ENCODE measurements at places on chromosomes 4 and X.

GRCh38 chr4:151458148-151458547 is 49.2 kb downstream of the FHIP1A start:
- no peak for DNase-seq

GRCh38 chrX:41563876-41564275 is 116.7 kb downstream of the NYX start:
- DNase-seq: no peak

- no peak for DNase-seq
These were observed 47.6 kb downstream of the THOC2 start for GRCh38 chrX:123685232-123685631.

- no peak for DNase-seq
These were observed 238.3 kb downstream of the DCLK2 start for GRCh38 chr4:150316332-150317205.

DNA sequence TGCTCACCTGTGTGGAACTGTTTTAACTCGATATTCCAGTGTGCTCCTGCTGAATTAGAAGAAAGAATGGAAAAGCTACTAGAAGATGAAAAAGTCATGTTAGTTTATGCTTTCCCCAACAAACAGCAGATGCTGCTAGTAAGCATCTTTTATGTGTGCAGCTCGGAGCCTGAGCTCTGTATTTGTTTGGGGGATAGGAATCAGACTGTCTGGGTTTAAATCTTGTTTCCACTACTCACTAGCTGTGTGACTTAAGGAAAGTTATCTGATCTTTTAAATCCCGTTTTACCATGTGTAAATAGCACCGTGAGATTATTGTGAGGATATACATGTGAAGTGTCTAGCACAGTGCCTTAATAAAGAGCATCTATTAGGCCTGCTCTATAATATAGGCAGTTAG is 24.0 kb upstream of the SPARCL1 start:
- DNase-seq: no peak

GRCh38 chr4:150447356-150447755 is 134.6 kb upstream of the MAB21L2 start:
- no peak for DNase-seq

GRCh38 chr4:525660-526059 is 26.6 kb downstream of the PIGG start:
- no peak for DNase-seq

DNA sequence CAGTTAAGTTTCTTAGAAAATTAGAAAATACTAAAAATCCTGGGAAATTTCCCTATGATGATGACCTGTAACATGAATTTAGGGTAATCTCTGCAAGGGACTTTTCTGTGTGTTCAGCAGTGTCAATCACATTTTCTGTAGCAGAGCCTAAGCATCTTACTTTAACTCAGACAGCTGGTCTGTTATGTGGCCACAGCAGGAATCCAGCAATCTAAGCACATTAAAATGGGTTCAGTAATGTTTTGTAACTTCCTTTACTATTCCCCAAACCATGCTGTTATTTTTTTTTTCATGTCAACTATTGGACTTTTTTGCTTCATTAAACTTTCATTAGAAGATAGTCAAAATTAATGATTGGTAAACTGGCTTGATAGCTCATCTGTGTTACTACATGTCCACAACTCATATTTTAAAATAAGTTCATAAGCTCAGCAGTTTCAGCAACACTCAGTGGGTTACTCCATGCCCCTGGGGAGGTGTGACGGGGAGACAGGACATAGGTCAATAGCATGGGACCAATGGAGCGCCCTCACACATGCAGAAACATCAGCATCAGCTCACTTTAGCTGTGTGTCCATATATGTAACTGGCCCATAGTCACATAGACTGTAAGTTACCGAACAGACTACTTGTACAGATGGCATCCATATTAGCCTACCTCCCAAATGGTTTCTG is 168.0 kb upstream of the PACRGL start:
- no peak for DNase-seq

DNA sequence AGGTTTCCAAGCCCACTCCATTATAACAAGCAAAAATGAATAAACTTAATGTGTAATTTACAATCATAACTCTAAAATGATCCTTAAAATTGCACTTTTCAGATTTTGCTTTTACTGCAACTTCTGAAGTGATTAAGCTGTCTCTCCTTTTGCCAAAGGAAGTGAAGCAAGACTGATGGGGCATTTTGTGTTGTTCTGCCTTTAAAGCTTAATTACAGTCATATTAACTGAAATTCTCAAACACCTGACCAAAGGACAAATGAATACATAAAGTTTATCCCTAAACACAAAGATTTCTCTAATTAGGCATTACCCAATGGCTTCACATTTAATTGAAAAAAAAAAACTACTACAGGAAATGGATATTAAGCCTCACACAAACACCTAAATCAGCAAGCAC is 101.8 kb downstream of the ATP11C start:
- no peak for DNase-seq

DNA sequence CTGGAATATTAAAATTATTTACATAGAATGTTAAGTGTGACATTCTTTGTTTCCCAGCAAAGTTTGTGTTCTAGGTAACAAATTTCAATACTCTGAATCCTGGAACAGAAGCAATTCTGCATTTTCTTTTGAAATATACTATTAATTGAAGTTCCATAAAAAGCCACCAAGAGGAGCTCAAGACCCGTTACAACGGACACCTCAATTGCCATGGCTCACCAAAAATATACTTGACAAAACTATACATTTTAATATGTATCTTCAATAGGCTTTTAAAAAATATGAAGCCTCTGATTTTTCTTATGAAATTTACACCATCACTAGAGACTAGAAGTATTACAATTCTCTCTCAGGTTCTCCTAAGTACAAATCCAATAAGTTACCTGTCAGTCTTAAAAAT is 111.4 kb downstream of the NYX start:
- DNase-seq: no peak

DNA sequence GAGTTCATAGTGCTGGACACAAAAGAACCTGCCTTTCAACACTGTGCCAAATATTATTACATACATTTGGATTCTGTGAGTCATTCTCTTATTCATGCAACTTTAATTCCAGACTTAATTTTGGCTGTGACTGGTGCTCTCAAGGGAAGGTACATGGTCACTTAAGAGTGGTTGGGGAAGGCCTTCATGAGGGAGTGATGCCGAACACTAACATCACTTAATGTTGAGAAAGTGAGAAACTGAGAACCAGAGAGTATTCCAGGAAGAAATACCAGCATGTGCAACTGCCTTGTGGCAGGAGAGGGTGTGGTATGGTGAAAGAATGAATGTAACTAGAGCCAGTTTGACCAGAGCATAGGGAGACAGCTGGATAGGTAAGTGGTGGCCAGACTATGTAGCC is 41.5 kb upstream of the FHDC1 start:
- DNase-seq: no peak

- no peak for DNase-seq
These were observed 504 bp upstream of the RBM3 start for GRCh38 chrX:48573690-48574269.

DNA sequence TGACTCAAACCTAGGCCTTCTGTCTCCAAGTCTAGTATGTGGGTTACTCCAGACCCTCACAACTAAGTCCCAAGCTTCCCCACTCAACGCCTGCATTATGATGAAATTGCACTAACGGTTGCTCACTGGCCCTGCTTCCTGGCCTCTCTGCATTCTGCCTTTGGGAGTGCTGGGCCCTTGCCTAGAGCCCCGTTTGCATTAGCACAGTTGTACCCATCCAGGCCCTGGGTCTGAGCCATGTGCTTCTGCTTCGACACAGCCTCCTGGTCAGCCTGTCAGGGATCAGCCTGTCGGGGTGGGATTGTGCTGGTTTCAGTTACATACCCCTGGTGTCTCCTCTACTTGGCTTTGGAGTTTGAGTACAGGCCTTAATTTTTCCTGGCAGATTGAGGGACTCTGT is 58.4 kb downstream of the DCUN1D4 start:
- DNase-seq: no peak

DNA sequence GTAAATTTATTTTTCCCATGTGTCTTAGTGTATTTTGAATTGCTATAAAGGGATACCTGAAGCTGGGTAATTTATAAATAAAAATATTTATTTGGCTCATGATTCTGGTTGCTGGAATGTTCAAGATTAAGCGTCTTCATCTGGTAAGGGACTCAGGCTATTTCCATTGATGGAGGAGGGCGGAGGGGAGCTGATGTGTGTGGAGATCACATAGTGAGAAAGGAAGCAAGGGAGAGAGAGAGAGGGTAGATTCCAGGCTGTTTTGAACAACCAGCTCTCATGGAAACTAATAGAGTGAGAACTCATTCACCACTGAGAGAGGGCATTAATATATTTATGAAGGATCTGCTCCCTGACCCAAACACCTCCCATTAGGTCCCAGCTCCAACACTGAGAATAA is 39.6 kb upstream of the ADGRL3 start:
- no peak for DNase-seq

GRCh38 chr4:183831683-183832082 is 73.4 kb upstream of the STOX2 start:
- DNase-seq: no peak

GRCh38 chr4:79199743-79200142 is 126.1 kb downstream of the NAA11 start:
- DNase-seq: no peak

DNA sequence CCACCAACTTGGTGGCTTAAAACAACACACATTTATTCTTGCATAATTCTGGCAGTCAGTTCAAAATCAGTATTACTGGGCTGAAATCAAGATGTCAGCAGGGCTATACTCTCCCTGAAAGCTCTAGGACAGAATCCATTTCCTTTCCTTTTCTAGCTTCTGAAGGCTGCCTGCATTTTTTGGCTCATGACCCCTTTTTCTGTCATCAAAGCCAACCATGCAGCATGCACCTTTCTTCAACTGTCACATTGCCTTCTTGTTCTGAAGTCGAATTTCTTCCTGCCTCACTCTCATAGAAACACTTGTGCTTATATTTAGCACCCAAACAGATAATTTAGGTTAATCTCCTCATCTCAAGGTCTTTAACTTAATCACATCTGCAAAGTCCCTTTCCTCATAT is 79.8 kb upstream of the PPP1R2C start:
- no peak for DNase-seq

- DNase-seq: no peak
These were observed 356.9 kb downstream of the RAB28 start for GRCh38 chr4:13126976-13127910.

DNA sequence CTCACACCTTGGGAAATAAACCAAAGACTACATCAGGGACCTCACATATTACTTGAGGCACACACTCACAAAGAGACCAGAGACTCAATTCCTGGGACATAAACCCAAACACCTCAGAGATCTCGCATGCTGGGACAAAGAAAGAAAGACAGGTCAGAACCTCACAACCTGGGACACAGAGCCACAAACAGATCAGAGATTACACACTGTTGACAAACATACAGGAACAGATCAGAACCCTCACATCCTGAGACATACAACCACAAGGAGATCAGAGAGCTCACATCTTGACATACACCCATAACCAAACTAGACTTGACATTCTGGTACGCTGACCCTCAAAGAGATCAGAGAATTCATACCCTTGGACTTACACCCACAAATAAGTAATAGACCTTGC is 17.3 kb downstream of the SUV39H1 start:
- DNase-seq: no peak

DNA sequence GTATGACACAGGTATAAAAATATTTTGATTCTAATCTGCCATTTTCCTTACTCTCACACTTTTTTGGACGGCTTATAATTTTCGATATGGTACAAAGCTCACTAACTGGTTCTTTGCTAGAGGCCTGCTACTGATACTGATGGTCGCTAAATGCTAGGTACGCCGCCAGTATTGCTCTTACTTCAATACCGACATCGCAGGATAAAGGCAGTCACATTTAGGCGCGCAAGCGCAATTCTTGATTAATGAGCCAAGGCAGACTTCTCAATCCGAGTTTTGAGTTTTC is 557 bp upstream of the USP38 start:
- no peak for DNase-seq

DNA sequence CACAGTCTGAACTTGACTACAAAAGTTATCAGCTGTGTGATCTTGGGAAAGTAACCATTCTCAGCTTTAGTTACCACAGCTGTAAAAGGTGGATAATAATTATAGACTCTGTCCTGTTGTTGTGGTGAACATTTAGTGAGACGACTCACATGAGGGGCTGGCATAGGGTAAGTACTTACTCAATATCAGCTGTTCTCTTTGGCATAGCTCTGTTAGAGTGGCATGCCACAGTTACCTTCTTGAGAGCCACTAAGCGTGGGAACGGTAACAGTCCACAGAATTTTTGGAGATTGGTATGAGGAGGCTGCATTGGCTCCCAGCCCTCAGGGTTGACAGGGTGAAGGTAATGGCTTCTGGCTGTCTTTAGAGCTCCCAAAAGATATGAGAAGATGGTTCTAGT is 13.2 kb upstream of the HAND2 start:
- DNase-seq: no peak

DNA sequence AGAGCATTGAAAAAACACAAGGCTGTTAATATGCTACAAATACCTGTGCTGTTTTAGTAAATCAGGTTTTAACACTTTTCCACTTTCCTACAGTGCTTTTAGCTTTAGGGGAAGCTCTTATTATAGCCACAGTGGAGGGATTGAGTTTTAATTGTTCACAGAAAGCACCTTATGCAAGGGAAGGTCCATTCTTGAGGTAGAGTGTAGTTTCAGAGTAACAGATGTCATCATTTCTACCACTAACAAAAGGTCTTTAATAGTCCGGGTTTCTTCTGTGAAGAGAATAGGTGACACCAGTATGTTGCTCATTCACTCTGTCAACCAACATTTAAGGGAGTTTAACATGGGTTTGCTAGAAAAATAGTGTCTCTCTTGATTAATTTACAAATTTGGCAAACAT is 104.4 kb downstream of the STIM2 start:
- DNase-seq: no peak

DNA sequence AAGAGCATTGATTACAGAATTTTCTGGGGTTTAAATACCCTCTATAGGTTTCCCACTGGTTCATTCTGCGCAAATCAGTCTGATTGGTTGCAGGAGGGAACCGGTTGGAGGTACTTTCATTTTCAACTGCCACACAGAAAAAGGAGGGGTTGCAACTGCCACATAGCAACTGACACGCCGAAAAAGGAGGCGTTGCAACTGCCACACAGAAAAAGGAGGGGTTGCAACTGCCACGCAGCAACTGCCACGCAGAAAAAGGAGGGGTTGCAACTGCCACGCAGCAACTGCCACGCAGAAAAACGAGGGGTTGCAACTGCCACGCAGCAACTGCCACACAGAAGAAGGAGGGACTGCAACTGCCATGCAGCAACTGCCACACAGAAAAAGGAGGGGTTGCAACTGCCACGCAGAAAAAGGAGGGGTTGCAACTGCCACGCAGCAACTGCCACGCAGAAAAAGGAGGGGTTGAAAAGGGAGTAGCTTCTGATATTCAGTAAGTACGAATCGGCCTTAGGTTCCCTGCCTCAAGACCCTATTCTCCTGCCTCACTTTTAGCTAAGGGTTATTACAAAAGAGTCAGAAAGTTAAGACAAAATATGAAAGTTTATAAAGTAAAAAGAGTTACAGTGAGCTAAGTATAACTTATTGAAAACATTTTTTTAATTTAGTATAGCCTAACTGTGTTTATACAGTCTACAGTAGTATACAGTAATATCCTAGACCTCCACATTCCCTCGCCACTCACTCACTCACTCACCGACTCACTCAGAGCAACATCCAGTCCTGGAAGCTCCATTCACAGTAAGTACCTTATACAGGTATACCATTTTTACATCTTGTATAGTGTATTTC is 431.8 kb downstream of the KCTD8 start:
- no peak for DNase-seq

- no peak for DNase-seq
These were observed 93.2 kb upstream of the ATP8A1 start for GRCh38 chr4:42750091-42750490.

Measured in type B pancreatic cell (in vitro differentiated cells).